ENCODE measurements at places on chromosomes 7 and 10.

- peak; percentile 48 for DNase-seq
Observed at GRCh38 chr10:85645926-85646711, 720.5 kb downstream of the GRID1 start.

DNA sequence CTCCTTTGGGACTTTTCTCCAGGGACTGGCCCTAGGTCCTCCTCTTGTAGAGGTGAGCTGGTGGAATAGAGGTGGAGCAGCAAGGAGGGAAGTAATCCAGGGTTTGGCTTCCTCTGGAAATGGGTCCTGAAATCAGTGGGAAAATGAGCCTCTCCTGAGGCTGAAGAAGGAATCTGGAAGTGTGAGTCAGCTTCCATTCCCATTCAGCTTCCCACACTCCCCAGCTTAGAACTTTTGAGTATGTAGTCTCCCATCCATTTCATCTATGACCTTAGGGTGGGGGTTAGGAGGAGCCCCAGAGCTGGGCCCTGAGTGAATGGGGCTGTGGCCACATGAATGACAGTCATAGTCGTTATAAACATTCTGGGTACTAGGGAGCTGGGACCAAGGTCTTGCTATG is 17.7 kb downstream of the LDB1 start:
- DNase-seq = no peak

- no peak for DNase-seq
Observed at GRCh38 chr7:92266415-92267241, 20.9 kb downstream of the ANKIB1 start.

GRCh38 chr7:155191901-155192478 is 105.7 kb upstream of the INSIG1 start:
- no peak for DNase-seq

DNA sequence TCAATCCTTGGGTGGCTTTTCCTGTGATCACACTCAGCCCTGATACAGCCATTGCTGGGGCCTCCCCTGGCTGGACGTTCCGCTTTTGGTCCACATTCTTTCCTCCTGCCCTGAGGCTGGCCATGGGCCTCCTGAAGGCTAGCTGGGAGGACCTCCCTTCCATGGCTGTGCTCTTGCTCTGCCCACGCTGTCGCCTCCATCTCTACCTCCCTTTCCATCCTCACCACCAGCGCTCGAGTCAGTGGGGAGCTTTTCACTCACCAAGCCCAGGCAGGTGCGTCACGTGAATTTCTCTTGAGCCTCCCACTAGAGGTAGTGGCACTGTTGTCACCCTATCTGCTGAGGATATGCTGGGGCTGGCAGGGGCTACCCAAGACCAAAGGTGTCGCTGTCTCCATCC is 85.9 kb downstream of the BMS1 start:
- DNase-seq = no peak

GRCh38 chr10:132400041-132400546 is 3.1 kb downstream of the PWWP2B start:
- no peak for DNase-seq

- no peak for DNase-seq
Observed at GRCh38 chr10:11270135-11270857, 252.6 kb downstream of the CELF2 start.

- DNase-seq = no peak
Observed at GRCh38 chr10:106515206-106515790, 649.2 kb downstream of the SORCS1 start.

DNA sequence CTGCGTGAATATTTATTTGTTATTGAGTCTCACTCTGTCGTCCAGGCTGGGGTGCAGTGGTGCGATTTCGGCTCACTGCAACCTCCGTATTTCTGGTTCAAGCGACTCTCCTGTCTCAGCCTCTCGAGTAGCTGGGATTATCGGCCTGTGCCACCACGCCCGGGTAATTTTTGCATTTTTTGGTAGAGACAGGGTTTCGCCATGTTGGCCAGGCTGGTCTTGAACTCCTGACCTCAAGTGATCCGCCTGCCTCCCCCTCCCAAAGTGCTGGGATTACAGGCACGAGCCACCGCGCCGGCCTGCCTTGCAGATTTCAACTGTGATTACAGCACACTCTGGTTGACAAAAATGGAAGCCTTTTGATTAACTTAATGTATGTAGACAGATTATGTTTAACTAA is 730.0 kb upstream of the VSTM2A start:
- no peak for DNase-seq

- no peak for DNase-seq
Observed at GRCh38 chr7:141157138-141157765, 83.4 kb downstream of the TMEM178B start.

GRCh38 chr10:15801147-15801546 is 59.2 kb downstream of the MINDY3 start:
- no peak for DNase-seq

DNA sequence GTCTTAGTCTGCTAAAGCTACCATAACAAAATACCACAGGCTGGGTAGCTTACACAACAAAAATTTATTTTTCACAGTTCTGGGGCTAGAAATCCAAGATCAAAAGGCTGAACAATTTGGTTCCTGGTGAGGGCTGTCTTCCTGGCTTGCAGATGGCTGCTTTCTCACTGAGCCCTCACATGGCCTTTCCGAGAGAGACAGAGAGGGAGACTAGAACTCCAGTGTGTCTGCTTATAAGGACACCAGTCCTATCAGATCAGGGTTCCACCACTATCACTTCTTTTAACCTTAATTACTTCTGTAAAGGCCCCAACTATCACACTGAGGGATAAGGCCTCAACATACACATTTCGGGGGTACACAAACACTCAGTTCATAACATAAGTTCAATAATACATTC is 527.4 kb upstream of the VSTM2A start:
- DNase-seq = no peak

- DNase-seq = no peak
Observed at GRCh38 chr10:101052285-101052684, 9.5 kb upstream of the KAZALD1 start.

- no peak for DNase-seq
Observed at GRCh38 chr7:159092701-159093121, 52.0 kb downstream of the VIPR2 start.

DNA sequence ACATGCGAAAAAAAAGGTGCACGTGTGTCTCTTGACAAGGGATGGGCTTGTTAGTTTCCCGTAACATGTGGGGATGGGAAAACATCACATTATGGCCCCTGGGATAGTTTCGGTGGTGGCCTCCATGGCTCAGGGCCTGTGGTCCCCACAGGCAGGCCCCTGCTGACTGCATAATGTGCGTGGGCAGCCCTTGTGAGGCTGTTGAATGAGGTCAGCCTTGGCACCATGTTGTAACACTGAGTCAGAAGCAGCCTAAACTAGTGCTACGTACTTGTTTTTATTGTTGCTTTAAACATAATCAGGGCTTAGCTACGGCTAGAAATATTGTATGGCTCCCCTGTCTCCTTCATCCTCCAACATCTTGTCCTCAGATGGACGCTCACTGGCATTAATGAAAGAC is 80.6 kb downstream of the BEND7 start:
- DNase-seq = no peak

GRCh38 chr7:139679731-139680594 is 97.8 kb downstream of the HIPK2 start:
- no peak for DNase-seq

- no peak for DNase-seq
Observed at GRCh38 chr7:26183545-26184280, 16.8 kb downstream of the HNRNPA2B1 start.

DNA sequence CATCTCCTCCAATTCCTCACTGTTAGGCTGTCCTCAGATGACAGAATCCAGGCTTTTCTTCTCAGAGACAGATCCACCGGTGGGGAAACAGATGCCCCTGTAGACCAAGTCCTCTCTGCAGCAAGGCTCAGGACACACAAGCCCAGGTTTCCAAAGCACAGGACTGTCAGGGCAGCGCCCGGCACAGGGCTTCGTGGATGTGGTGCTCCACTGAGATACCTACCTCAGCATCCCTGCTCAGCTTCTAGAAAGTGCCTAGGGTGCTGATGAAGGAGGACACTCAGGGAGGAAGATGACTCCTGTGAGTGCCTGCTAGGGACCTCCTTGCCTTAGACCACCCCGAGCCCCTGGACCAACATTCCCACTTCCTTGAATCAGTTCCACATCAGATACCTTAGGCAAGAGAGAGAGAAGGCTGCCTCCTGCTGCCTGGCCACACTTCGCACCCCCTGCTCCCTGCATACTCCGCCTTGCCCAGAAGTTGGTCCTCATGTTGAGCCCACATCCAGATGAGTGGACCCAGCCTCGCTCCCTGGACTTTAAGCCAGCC is 8.9 kb upstream of the RBP3 start:
- DNase-seq = no peak

DNA sequence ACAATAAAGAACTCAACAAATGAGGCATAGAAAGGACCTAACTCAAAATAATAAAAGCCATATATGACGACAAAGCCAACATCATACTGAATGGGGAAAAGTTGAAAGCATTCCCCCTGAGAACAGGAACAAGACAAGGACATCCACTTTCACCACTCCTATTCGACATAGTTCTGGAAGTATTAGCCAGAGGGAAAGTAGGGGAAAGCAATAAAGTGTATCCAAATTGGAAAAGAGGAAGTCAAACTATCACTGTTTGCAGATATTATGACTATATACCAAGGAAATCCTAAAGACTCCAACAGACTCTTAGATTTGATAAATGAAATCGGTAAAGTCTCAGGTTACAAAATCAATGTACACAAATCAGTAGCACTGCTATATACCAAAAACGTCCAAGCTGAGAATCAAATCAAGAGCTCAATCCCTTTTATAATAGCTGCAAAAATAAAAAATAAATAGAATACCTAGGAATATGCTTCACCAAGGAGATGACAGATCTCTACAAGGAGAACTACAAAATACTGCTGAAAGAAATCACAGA is 4.8 kb downstream of the ANXA7 start:
- no peak for DNase-seq

GRCh38 chr7:134589491-134589941 is 40.6 kb downstream of the AKR1B15 start:
- no peak for DNase-seq

- no peak for DNase-seq
Observed at GRCh38 chr10:124892905-124893304, 49.0 kb upstream of the ZRANB1 start.

- DNase-seq = no peak
Observed at GRCh38 chr10:102682981-102683380, 31.2 kb downstream of the ARL3 start.

DNA sequence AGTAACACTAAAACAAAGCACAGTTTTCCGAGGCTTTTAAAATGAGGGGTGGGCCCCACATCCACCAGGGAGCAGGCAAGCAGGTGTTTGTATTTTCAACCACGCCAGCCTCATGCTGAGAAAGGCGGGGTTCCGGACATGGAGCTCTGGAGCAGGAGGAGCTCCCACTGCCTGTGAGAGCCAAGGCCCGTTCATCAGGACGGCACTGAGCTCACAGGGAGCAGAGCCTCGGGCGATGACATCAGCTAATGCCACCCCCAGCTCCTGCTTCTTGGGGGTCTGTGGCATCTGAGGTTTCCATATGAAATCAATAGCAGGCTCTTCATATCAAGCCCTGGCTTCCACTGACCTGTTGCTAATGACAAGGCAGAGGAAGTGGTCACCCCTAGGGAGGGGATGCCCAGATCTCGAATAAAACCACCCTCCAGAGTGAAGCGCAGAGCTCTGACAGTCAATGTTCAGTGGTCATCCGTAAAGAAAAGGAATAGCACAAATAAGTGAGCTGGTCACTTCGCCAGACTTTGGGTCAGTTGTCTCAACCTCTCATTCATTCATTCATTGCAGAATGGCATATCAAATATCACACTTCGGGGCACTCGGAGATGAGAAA is 89.1 kb downstream of the TNS3 start:
- DNase-seq = no peak

DNA sequence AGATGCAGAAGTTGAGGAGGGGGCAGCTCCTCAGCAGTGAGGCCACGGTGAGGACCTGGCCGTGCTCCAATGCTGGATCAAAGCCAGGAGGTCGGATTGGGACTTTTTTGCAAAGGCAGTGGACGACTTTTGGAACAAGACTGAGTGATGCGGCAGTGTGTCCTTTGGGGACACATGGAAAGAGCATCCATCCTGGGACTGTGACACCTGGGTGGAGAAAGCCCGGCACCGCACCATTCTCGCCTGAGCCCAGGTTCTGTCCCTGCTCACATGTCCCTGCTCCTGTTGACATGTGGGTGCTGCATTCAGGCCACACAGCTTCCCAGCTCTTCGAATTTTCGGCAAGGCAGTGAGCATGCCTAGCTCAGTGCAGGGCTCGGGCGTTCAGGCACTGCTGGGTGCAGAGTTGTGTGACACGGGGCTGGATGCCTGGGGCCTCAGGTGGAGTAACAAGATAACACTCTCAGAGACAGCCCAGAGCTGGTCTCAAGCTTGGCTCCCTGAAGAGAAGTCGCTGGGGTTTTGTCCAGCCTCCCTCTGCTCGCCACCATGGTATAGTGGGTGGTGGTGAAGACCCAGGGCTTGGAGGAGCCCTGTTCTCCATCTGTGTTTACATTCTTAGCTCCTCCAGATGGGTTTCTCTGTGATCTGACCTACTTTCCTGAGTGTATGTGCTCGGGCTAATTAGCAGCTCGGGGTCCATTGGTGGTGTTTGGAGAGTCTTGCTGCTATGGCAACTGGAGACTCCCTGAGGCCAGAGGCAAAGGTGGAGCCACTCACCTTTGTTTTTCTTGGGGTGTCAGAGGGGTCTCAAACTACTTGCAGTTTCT is 111.7 kb upstream of the BTBD16 start:
- DNase-seq = peak; percentile 22

- no peak for DNase-seq
Observed at GRCh38 chr7:33724201-33724600, 181.1 kb upstream of the BMPER start.

DNA sequence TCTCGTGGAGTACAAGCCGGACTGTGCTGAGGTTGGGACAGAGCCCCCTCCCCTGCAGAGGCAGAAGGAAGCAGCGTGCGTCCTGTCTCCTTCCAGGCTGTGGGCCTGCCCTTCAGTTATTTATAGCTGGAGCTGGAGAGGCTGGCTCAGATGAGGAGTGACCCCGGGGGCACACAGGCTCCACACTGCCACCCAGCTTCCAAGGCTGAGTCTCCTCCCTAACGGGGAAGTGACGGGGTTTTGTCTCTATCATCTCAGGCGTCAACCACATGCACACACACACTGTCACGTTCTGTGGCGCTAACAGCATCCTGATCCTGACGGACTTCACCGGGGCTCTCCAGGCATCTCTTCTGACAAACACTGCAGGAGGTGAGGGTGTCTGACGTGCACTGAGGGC is 25.4 kb downstream of the AMZ1 start:
- no peak for DNase-seq

DNA sequence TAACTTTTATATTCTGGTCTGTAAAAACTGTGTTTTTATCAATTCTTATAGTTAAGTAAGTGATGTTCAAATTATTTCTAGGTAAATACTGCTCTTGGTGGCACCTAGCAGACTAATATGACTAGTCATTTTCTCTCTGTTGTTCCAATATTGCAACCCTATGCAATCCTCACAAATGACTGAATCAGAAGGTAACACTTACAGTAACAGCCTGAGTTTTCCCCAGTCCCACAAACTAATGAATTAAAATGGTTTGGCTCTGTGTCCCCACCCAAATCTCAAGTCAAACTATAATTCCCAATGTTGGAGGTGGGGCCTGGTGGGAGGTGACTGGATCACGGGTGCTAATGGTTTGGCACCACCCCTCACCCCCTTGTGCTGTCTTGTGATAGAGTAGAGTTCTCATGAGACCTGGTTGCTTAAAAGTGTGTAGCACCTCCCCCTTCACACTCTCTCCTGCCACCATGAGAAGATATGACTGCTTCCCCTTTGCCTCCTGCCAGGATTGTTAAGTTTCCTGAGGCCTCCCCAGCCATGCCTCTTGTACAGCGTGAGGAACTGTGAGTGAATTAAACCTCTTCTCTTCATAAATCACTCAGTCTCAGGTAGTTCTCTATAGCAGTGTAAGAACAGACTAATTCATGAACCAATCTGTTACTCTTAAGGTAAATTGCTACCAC is 43.5 kb downstream of the MTPN start:
- DNase-seq = no peak
